ENCODE measurements at places on chromosomes 1 and 21.

GRCh38 chr1:181040284-181040865 lies 6.6 kb downstream of the MR1 start:
- DNase-seq, result no peak

DNA sequence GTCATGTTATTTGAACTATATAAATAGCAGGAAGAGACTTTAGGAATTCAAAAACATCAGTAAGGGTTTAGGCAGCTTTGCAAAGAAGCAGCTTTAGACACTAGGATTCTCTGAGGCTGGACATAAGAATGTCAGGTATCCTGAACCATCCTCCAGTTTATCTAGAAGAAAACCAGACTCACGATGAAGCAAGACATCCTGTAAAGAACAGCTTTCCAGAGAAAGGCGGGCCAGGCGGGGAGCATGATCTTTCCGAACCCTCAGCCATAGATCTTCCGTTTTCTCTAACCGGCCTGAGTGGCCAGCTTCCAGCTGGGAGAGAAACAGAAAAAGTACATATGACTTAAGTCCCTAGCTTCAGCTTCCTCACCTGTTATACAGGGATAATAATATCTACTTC lies 39.3 kb upstream of the RBBP5 start:
- DNase-seq, result no peak

GRCh38 chr21:16535102-16535422 lies 805.3 kb downstream of the USP25 start:
- no peak for DNase-seq

- DNase-seq, result no peak
These were observed 69.5 kb downstream of the LHX8 start for GRCh38 chr1:75203415-75204277.

- DNase-seq, result no peak
These were observed 37.2 kb downstream of the LRRC8C start for GRCh38 chr1:89670163-89670562.

- no peak for DNase-seq
These were observed 54.9 kb upstream of the RGS7 start for GRCh38 chr1:241411776-241412338.

DNA sequence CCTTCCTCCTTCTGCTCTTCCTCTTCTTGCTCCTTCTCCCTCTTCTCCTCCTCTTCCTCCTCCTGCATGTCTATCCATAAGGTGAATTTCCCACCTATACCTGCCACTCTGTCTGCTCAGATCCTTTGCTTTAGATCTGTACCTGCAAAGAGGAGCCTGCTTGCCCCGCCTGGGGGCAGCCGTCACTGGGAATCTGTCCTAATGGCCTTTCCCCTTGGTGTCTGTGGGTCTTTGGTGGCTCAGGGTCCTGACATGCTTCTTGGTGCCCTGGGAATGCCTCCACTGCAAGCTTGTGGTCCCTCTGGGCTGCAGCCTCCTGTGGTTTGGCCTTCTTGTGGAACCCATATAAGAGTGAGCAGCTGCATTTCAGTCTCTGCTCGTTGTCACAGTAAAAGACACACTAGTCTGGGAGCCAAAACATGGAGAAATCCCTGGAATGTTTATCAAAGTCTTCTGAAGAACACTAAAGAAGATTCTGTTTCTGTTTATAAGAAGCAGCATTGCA lies 79.5 kb upstream of the CSF3R start:
- DNase-seq, result no peak

GRCh38 chr1:174982971-174983689 lies 16.6 kb upstream of the CACYBP start:
- peak; percentile 66 for DNase-seq

- no peak for DNase-seq
These were observed 270.6 kb downstream of the NFIA start for GRCh38 chr1:61352845-61353435.

DNA sequence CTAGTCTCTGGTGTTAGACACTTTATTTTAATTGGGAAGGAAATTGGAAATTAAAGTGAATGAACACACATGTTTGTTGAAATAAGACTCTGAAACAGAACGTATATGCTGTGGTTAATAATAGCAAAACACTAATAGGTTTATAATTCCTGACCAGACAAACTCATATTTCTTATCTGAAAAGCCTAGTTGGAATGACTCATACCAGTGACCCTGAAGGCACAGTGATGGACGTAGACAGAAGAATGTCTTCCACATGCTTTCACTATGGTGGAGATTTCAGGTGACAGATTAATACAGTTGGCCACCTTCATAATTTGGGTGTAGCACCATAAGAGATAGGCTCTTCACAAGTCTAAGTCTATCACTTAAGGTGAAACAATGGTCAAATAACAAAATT lies 83.0 kb upstream of the COL11A1 start:
- DNase-seq, result no peak

- no peak for DNase-seq
These were observed 32.6 kb downstream of the ALPL start for GRCh38 chr1:21541835-21542234.

- no peak for DNase-seq
These were observed 40.0 kb downstream of the CENPF start for GRCh38 chr1:214643030-214643429.

- no peak for DNase-seq
These were observed 7.1 kb downstream of the IFI44L start for GRCh38 chr1:78627321-78627720.

- no peak for DNase-seq
These were observed 108.6 kb downstream of the FAF1 start for GRCh38 chr1:50851466-50851865.

- no peak for DNase-seq
These were observed 5.3 kb downstream of the IVNS1ABP start for GRCh38 chr1:185311589-185312225.

DNA sequence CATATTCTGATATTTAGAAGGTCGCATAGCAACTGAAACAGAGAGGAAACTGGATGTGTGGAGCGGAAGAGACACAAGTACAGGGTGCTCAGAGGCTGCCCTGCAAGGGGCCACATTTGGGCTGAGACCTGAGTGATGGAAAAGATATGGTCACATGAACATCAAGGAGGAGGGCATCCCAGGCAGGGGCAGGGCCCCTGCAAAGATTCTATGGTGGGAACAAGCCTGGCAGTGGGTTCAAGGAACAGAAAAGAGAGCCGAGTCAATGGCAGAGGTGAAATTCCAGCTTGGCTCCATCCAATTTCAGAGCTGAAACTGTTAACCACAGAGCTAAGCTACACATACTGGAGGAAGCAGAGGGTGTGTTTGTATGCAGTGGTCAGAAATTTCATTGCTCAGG lies 227.7 kb downstream of the PRDM2 start:
- no peak for DNase-seq

DNA sequence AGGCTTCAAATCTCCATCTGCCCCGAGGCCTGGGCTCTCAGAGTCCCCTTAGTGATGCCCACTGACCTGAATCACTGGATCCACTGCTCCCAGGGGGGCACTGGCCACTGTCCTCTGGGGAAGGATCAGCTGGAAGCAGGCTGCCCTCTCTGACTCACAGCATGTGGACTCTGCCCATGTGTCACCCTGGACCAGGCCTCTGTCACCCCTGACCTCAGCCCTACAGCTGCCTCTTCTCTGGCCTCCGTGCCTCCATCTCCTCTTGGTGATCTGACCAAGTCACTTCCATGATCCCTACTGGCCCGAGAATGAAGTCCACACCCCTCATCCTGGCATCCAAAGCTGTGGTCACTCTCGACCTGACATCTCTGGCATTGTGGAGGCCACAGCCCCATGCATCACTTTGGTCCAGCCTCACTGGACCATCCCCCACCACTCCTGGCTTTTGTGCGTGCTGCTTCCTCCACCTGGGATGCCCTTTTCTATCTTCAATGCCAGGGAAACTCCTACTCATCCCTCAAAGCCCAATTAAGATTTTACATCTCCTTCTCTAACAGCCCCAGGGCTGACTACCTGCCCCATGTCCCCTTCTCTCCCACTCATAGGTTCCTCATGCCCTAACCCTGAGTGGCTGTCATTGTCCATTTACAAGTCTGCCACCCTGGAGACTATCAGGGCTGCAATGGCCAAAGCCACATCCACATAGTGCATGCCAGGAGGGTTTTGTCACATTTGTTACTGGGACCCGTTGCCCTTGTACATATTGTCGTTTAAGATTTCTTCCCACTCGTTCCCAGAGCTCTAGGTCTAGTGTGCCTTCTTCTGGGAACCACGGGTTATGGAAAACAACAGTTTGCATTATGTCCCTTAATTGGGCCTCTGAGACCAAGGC lies 685.0 kb downstream of the MATN1 start:
- peak; percentile 9 for DNase-seq

- DNase-seq, result peak; percentile 93
These were observed at the start of gene ZMYM4 for GRCh38 chr1:35268282-35269200. Gene ZMYM4 (plus strand): TSS chr1:35268709. CDS start chr1:35269047, 338 bp downstream.

- no peak for DNase-seq
These were observed 66.6 kb downstream of the MAN1C1 start for GRCh38 chr1:25683177-25683576.

DNA sequence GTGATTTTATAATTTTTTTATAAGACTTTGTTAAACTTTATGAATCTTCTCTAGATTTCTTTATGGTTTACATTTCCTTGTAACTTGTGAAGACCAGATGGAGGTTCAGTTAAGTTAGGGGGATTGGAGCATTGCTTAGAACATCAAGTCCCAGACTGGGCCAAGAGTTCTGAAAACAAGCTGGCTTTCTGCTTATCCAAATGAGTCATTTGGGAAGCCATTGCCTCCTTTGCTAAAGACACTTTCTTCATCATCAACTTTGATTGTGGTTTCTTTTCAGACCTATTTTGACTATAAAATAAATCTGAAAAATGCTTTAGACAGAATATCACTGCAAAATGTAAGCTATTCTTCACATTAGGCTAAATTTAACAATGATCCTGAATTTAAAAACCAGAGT lies 446.8 kb downstream of the USP25 start:
- DNase-seq, result no peak

DNA sequence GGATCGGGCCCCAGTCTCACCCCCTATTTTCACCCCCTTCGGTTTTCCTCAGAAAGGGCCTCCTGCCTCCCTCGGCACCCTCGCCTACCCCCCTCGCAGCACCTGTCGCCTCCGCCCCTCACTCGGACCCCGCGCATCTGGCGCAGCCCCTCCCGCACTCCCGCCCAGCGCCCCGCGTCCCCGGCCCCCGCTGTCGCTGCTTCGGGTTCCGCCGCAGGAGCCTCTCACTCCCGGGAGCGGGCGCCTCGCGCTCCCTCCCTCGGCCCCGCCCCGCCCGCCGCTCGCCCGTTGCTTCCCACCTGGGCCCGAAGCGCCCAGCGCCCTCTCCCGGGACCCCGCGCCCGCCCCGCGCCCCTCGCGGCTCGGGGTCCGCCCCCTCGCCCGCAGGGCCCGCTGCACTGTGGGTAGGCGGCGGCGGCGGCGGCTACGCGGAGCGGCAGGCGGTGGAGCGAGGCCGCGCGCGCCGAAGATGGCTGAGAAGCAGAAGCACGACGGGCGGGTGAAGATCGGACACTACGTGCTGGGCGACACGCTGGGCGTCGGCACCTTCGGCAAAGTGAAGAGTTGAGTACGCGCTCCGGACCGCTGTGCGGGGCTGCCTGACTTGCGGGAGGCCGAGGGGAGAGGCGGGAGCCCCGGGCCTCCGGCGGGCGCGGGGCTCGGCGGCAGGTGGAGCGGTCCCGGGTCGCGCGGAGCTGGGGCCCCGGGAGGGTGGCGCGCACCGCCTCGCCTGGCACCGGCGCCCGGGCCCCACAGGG lies at the start of gene PRKAA2:
PRKAA2 (plus strand) TSS at position 396 of the 758 bp plus-strand sequence; CDS start at position 470, 74 bp downstream.
- no peak for DNase-seq

DNA sequence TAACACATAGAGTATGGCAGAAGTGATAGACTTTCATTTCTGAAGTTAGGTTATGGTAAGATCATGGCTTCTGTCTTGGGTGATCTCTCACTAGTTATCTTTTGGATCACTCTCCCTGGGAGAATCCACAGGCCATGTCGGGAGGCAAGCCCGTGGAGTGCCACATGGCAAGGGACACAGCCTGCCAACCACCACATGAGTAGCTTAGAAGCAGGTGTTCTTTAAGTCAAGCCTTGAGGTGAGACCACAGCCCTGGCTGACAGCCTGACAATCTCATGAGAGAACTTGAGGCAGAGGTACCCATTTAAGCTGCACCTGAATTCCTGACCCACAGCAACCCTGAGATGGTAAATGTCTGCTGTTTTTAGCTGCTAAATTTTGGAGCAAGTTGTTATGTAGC lies 130.4 kb downstream of the KCNN3 start:
- DNase-seq, result no peak

DNA sequence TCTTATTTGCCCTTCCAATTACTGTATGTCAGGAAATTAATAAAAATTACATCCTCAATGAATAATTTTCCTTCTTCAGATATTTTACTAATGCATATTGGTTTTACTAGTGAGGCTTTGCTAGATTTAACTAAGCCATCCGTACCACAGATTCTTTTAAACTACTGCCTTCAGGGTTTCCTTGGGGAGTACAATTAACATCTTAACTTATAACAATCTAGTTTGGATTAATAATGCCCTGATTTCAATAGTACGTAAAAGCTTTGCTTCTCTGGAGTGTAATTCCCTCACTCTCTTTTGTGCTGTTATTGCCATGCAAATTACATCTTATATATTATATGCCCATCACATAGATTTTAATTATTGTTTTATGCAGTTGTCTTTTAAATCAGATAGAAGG lies 24.3 kb upstream of the F3 start:
- no peak for DNase-seq

- no peak for DNase-seq
These were observed at the start of gene ARHGEF16 for GRCh38 chr1:3453891-3454810. Gene ARHGEF16 (plus strand): TSS chr1:3454665. CDS start chr1:3463085, 8,420 bp downstream.

DNA sequence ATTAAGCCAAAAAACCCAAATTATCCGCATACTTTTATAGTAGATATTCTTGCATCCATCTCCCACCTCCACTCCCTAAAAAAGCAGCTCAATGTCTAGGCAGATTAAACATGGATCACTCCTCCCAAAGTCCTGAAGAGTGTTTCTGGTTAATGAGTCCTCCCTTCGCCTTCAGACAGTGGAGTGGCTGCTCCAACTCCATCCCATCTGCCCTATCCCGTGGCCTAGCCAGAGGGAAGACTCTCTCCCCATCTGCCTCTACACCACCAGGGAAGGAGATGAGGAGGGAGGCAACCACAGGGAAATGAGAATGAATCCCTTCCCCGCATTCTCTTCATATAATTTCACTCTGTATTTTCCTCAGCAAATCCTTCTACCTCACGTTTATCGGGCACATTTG lies 103.8 kb downstream of the SLC45A1 start:
- DNase-seq, result no peak

DNA sequence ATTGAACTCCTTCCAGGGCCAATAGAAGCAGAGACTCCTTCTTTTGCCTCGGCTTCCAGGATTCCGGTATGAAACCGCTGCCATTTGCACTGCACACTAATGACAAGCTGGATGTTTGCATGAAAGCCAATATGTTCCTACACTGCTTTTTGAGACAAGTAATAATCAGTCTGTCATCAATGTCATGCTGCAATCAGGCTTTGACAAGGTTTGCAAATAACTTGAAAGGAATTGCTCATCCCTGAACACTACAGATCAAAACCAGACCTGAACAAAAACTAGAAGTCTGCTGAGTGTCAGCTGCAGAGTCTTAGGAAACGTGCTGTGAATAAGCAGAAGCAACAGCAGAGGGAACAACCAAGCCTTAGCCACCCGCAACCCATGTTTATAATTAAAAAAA lies 720.7 kb upstream of the CXADR start:
- no peak for DNase-seq

DNA sequence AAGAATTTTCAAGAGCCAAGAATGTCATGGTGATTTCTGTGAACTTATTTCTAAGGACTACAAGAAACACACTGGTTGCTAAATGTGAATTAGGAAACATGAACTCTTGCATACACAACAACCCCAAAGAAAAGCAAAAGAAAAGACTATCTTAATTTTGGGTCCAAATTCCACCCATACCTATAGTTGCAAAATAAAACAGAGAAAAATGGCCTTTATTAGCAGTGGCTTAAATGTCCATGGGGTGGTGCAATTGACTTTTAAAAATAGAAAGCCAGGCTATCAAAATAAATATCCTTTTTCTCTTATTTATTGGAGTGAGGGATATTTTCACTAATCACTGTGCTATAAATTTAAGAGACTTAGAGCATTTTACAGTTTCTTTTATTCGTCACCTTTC lies 80.9 kb upstream of the DPYD start:
- DNase-seq, result no peak

All from activated CD8-positive, alpha-beta T cell treated with anti-CD3 and anti-CD28 coated beads, Interleukin-2, amount 10 ng/mL, durations not matched to agents 7 days and 5 days (primary cell).